ENCODE measurements at places on chromosomes 13 and 19.

DNA sequence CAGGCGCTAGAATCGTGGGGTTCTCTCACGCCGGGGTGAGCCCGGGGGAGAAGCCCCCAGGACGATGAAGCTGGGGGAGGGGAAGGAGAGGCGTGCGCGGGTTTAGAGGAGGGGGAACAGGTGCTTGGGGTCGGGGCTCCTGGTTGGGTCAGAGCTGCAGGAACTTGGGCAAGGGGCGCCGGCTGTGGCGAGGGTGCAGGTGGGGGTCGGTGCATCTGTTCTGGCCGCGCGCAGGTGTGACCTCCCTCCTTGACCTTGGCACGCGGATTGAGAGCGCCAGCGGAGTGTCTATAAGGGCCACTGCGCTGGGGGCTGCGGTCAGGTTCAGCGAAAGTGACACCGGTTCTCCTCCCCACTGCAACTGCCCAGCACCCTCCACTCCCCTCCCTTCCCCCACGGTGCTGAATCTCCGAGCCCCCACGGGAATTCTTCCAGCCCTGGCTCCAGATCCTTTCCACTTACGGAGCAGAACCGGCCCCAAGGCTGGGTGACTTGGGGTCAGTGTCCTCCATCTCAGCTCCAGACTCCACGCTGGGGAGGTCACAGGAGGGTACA, 618 bp downstream of the TMEM38A start:
- DNase-seq: no peak

- no peak for DNase-seq
Observed at GRCh38 chr13:102873653-102874052, 27.8 kb downstream of the ERCC5 start.

DNA sequence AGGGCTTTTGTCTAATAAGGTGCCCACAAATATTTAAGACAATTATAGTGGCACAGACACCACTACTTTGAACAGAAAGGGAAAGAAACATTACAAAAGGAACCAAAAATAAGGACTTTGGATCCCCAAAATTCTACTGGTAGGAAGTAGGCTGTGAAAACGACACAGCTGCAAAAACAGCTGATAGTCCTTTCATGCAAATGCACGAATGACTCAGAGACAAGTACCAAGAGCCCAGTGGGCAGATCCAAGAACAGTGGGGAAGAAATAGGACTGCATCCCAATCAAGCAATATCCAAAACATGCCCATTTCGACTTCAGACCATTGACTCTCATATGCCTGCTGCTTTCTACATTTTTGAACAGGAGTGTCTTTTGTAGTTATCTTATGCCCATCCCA, 269.4 kb upstream of the NBEA start:
- DNase-seq: no peak

GRCh38 chr13:42548731-42549551, 25.0 kb upstream of the TNFSF11 start:
- DNase-seq: no peak

- DNase-seq: no peak
Observed at GRCh38 chr13:80173224-80173623, 167.7 kb downstream of the SPRY2 start.

DNA sequence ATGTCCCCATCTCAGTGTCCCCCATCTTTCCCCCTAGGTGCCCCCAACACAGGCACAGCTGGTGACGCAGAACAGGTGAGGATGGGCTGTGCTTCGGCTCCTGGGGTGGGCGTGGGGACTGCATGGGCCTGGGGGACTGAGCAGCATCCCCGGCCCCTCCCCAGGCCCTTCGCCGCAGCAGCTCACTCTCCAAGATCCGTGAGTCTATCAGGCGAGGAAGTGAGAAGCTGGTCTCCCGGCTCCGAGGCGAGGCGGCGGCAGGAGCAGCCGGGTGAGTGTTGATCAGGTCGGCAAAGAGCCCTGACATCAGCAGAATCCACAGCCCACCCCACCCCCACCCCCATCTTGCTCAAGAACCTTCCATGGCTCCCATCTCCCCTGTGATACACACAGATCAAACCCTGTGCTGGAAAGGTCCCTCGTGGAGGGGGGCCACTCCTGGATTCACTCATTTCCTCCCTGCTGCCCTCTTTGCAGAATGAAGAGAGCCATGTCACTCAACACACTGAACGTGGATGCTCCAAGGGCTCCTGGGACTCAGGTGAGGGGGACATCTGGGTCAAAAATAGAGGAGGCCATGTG, 10.0 kb downstream of the KLC3 start:
- no peak for DNase-seq

DNA sequence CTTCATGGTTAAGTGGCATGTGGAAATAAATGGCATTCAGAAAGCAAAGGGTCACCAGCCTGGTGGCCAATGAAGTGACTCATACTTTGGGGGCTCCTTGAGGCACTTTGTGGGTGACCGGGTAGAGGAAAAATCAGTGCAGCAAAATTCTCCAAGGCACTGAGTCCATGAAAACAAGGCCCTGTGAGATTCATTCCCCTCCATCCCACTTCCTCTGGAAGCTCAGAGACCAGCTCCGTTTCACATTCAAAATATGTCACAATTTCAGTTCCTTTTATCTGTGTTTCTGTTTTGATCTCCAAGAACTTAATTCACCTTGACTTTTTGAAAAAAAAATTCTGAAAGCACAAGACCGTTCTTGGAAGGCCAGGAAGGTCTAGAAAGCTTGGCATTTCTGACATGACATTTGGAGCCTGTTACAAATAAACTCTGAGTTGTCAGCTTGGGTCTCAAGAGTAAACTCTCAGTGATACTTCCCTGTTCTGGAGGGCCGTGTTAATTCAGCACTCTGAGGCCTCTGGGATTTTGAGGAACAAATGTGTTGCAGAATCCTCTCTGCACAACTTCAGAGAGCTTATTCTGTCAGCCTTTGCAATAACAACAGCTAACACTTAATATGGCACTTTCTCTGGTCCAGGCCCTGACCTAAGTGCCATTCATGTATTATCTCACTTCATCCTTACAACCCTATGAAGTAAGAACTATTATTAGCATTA, 6.8 kb downstream of the CYSLTR2 start:
- no peak for DNase-seq

DNA sequence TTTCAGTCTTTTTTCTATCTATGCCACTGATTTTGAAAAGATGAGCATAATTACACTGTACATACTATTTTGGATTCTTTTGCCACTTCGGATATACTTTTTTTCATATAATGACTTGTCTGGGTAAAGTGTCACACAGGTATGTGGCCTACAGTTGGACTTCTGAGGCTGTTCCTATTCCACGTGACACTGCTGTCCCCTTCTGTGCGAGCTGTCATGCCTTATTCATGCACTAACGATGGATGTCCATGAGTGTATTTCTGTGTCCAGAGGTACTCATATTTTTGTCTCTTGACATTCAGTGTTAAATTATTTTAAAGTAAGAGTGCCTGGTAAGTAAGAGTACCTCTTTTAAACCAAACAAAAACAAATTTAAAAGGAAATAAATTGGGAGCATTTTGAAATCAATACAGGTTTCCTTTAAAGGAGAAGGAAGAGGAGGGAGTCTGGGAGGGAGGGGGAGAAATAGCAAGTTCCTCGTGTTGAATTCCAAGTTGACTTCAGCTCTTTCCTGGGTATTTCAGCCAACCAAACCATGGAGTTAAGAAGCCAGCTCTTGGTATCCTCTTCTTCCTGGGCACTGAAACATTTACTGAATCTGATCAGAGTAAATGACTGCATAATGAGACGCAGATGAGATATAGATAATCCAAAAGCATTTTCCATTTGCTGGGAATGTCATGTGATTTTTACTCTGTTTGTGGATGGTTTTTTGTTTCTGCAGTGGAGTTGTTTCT, 61.3 kb downstream of the TNFRSF19 start:
- no peak for DNase-seq

DNA sequence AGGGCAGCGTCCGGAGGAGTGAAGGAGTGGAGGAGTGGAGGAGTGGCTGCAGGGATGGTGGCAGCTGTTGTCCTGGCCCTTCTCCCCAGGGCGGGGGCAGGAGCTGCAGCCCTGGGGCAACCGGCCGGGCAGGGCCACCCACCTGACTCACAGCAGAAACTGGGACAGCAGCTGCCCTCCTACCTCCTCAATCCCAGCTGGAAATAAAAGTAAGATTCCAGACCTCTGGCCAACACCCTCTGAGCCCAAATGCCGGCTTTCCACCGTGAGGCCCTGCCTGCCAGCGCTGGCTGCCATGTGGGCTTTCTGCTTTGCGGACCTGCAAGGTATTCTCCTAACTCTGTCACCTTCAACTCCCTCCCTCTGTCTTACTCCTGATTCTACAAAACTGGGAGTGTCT, 3.3 kb upstream of the CLPP start:
- DNase-seq: no peak

- peak; percentile 51 for DNase-seq
Observed at GRCh38 chr19:49672131-49672919, 4.7 kb upstream of the PRMT1 start.

GRCh38 chr13:37148501-37148900, 43.0 kb upstream of the CSNK1A1L start:
- DNase-seq: no peak

- no peak for DNase-seq
Observed at GRCh38 chr13:30172593-30173302, 134.6 kb downstream of the KATNAL1 start.

GRCh38 chr13:37138926-37139325, 33.5 kb upstream of the CSNK1A1L start:
- no peak for DNase-seq

- DNase-seq: peak; percentile 76
Observed at GRCh38 chr19:29672933-29673336, 7.7 kb downstream of the PLEKHF1 start.

DNA sequence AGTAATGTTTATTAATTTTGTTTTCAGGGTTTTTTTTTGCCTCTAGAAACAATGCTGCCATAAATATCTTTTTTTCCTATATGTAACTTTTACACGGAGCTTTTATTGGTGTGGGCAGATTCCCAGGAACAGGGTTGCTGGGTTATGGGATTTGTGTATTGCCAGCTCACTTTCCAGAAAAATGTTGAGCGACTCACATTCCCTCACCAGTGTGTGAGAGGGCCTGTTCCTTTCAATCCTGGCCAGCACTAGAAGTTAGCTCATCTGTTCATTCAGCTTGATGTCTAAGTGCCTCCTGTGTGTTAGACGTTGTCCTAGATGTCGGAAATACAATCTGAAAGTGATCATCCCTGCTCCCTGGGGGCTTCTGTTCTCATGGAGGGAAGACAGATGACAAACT, 2.6 kb downstream of the ZNF71 start:
- DNase-seq: no peak

- peak; percentile 46 for DNase-seq
Observed at GRCh38 chr13:110714797-110715394, 1.4 kb downstream of the ING1 start.

DNA sequence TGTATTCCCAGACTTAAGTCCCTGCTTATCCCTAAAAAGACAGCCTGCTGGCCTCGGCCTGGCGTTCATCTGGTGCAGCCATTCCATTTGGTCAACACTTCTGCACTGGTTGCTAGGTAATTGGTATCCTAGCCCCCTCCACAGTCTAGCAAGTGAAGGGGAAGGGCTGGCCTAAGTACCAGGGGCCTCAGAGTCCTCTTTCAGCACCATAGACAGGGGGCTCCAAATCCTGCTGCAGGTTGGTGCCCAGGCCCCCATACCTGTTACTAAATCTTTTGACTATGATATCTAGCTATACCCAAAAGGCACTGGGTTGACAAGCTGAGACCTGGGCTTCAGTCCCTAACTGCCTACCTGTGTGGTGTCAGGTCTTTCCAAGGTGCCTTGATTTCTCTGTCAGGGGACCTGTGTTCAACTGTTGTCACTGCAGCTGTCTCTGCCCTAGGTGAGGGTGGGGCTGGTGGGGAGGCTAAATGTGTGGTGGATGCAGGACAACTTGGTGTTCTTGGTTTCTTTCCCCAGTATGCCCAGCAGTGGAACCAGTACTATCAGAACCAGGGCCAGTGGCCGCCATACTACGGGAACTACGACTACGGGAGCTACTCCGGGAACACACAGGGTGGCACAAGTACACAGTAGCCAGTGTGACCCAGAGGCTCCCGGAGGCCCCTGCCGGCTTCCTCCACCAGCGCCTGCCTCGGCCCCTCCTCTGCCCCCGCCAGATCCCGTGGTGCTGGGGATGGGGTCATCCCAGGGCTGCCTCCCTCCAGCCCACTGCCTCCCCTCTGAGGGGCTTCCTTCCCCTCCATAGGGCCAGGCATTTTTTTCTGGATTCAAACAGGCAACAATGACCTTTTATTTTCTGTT, 3.8 kb upstream of the CCDC97 start:
- DNase-seq: no peak

DNA sequence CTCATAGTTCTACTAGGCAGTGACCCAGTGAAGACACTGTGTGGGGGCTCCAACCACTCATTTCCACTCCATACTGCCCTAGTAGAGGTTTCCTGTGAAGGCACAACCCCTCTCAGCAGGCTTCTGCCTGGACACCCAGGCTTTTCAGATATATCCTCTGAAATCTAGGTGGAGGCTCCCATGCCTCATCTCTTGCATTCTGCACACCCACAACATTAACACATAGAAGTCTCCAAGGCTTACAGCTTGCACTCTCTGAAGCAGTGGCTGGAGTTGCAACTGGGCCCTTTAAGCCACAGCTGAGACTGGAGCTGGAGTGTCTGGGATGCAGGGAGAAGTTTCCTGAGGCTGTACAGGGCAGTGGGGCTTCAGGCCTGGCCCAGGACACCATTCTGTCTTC, 347.7 kb upstream of the SPRY2 start:
- DNase-seq: no peak

DNA sequence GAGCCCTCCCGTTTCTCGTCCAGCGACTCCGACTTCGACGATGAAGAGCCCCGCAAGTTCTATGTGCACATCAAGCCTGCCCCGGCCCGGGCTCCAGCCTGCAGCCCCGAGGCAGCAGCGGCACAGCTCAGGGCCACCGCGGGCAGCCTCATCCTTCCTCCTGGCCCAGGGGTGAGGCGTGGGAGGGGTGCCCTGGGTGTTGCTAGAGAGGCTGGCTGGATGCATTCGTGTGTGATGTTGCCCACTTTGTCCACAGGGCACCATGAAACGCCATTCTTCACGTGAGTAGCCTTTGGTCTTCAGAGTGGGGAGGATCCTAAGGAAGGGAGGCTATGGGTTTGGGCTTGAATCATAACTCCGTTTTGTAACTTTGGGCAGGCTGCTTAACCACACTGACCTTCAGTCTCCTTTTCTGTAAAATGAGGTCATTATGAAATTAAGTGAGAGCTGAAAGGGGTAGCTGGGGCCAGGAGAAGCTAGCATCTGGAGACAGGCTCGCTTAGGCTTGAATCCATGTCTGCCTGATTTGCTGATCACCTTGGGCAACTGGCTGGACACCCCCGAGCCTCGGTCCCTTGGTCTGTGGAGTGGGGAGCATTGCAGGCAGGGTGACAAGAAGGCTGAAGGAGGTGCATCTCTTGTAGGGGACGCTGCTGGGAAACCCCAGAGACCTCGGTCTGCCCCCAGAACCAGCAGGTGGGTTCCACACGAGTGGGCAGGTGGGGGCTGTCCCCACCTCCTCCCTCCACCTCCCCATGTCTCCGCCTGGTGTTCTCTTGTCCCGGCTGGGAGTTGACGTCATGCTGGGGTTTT, 18.7 kb upstream of the B3GNT3 start:
- DNase-seq: no peak

Data from stimulated activated CD4-positive, alpha-beta T cell treated with anti-CD3 and anti-CD28 coated beads, TNF-alpha, amount 100 ng/mL, for 24 hours (primary cell).